ENCODE measurements at places on chromosomes 5 and 9.
A peak's percentile ranks its signal among the peaks of the same experiment; 100 is the strongest.

- DNase-seq, result no peak
These were observed 41.6 kb upstream of the ZBTB43 start for GRCh38 chr9:126763130-126763764.

DNA sequence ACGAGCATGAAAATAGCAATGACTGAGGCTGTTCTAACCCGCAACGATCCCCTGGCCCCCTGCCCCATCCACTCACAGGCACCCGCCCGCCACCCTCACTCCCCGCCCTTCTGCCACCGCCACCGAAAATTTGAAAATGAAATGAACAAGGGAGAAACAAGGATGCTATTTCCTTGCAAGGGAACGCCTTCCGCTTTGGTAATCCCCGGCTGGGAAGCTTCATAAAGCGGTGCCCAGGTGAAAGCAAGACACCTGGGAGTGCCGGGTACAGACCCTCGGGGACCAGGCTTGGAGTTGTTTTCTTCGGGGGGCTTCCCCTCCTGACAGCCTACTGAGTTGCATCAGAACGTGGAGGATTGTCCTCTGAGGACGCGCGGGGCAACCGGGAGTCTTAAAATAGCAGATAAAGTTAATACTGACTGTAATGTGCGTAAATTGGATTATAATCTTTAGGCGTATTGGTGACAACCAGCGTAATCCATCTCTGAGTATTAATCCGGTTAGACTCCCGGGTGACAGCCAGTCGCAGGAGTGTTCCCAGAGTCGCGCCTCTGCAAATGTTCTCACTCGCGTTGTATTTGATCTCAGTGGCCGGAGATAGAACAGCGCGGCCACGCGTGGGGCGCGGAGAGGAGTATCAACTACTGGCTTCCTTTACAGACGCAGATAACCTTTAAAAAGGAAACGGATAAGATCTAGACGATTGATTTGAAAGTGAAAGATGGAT, 885 bp upstream of the MLLT3 start:
- peak; percentile 43 for DNase-seq

GRCh38 chr9:23779220-23779619, 46.8 kb downstream of the ELAVL2 start:
- DNase-seq, result no peak

- DNase-seq, result no peak
These were observed 29.8 kb upstream of the ZFR start for GRCh38 chr5:32474209-32474854.

DNA sequence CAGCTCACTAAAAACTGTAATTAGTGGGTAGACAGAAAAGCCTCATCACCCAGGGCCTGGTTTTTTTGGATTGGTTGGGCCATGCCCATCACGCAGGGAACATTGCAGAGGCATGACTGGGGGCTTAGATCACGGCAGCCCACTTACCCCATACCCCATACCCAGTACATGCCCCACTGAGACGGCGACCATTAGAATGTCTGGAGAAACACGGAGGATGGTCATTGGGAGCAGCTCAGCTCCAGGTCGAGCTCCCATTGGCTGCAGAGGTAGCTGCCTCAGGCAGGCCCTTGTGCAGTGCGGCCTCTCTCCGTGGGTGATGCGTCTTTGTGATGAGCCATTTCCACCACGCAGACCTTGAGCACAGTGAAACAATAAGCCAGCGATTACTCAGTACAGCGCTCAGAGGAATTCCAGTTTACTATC, 204.0 kb downstream of the GADD45G start:
- no peak for DNase-seq

DNA sequence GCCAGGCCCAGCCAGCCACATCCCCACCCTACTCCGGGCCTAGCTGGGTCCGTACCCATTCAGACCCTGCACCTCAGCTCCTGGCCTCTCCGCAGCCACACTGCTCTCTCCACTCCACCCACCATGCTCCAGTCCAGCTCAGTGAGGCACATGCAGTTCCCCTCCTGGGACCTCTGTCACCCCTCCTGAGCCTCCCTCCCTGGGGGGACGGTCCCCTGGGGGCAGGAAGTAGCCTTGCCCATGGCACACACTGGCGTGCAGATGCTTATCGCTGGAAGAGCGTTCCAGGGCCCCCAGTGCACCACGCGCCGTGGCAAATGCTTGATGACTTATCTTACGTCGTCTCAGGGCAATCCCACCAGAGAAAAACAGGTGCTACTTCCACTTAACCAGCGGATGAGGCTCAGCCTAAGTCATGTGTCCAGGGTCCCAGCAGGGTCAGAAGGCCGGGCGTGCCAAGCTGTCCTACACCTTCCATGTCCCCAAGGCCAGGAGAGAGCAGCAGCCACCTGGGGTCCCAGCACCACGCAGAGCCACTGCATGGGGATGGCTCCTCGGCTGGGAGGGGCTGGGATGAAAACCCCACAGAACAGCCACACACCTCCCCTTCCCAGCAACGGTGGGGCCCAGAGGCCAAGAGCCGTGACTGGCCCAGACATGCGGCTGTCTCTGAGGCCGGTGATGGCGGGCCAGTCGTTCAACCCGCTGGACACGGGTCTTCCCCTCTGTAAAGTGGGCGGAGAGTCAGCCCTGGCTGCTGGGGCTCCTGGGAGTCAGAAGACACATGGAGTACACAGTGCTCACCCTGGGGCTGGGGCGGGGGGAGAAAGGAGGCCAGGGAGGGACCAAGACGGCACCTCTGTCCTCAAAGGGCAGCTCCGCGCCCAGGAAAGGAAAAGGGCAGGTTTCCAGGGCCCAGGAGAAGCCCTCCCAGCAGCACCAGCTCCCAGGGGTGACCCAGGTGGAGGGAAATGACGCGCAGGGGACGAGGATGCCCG, 2.6 kb upstream of the CCDC187 start:
- DNase-seq, result no peak

DNA sequence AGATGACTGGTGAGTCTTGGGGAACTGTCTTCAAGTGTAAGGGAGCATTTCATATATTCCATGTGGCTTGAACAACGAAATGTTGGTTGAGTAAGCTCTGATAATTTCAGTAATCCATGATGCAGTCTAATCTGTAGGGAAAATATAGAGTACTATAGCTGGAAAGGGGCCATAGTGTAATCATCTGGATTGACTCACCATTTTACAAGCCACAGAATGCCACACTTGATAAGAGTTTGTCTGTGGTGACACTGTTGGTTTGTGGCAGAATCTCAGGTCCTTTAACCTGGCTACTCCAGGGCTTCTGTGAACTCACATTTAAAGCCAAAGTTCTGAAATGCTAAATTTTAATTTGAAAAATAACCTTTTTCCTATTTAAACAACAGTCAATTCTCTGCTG, 16.3 kb upstream of the MAML1 start:
- no peak for DNase-seq

DNA sequence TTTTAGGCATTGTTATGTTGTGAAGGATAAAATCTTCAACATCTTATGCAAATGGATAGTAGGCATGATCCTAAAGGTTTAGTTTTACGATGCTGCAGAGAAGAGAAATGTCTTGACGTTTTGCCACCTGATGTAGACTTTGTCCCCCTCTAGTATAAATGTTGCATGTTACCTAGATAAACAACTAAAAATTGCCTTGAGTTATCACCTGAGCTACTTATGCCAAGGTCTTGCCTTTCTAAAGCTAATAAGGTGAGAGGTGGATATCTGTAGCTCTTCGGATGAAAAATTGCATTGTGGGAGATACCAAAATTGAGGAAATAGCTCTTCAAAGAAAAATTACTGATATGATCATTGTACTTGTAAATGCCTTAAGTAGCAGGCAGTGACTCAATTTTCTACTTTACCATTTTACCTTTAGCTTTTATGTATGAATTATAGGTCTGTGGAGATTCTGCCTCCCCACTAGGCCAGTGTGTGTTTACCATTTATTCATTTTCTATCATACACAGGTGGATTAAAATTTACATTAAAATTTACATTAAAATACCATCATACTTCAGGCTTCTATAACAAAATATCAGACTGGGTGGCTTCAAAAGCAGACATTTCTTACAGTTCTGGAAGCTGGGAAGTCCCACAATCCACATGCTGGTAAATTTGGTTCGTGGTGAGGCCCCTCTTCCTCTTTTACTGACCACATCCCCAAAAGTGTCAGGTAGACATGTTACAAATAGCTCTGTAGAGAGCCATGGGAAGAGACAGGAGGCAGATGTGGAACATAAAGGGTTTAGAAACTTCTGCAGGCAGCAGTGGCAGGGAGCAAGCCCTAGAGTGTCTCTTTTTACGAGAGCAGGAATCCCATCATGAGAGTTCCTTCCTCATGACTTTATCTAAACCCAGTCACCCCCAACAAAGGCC, 100.7 kb upstream of the ERBIN start:
- DNase-seq, result no peak

- DNase-seq, result no peak
These were observed 2.6 kb downstream of the RNF44 start for GRCh38 chr5:176534640-176535039.

GRCh38 chr5:142610176-142611001, 75.5 kb downstream of the FGF1 start:
- DNase-seq, result no peak

GRCh38 chr9:33131790-33132772, 35.1 kb downstream of the B4GALT1 start:
- DNase-seq, result no peak

DNA sequence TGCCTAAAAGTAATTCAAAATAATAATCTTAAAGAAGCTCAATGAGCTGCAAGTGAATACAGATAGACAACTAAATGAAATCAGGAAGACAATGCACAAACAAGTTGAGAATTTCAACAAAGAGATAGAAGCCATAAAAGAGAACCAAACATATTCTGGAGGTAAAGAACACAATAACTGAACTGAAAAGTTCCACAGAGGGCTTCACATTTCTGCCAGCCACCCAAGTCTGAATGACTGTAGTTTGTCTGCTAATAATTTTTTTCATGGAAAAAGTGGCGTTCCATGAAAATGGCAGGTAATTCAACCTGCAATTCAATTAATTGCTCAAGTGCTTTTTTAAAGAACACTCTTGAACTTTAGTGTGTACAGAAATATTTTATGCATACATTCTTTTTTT, 251.3 kb downstream of the KDM4C start:
- no peak for DNase-seq

- no peak for DNase-seq
These were observed 163.4 kb downstream of the ERCC6L2 start for GRCh38 chr9:96038914-96039313.

- no peak for DNase-seq
These were observed 5.8 kb downstream of the TYRP1 start for GRCh38 chr9:12698986-12699385.

DNA sequence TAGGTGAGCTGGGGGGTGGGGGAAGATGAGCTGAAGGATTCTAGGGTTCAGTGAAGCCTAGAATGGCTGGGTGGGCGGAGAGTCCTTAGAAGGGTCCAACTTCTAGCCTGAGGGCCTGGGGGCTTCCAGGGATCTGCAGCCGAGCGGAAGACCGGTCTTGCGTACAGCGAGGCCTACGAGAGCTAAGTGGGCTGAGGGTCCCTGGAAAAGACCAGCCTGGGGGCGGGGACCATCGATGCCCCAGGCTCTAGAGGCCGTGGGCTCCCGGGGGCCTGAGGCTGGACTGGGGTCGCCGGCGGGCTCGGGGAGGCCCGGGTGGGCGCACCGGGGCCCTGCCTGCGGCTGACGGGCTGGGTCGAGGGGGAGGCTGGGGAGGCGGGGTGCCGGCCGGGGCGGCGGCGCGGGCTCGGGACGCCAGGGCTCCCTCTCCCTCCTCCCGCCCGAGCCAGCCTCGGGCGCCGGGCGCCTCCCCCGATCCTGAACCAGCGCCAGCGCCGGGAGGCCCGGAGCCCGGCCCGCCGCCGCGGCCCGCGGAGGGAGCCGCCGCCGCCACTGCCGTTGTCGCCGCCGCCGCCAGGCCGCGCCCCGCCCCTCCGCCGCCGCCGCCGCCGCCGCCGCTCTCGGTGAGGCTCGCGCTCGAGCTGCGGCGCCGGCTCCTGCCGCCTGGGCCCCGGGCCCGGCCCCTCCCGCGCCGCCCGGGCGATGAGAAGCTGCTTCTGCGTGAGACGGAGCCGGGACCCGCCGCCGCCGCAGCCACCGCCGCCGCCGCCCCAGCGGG, at the start of gene MVB12B:
Gene MVB12B, plus strand, starts transcription at position 602 of the 778 bp plus-strand sequence. Its CDS starts 101 bp downstream, at position 703.
- DNase-seq, result peak; percentile 18

- no peak for DNase-seq
These were observed 655.2 kb upstream of the RIOK2 start for GRCh38 chr5:97838214-97838613.

DNA sequence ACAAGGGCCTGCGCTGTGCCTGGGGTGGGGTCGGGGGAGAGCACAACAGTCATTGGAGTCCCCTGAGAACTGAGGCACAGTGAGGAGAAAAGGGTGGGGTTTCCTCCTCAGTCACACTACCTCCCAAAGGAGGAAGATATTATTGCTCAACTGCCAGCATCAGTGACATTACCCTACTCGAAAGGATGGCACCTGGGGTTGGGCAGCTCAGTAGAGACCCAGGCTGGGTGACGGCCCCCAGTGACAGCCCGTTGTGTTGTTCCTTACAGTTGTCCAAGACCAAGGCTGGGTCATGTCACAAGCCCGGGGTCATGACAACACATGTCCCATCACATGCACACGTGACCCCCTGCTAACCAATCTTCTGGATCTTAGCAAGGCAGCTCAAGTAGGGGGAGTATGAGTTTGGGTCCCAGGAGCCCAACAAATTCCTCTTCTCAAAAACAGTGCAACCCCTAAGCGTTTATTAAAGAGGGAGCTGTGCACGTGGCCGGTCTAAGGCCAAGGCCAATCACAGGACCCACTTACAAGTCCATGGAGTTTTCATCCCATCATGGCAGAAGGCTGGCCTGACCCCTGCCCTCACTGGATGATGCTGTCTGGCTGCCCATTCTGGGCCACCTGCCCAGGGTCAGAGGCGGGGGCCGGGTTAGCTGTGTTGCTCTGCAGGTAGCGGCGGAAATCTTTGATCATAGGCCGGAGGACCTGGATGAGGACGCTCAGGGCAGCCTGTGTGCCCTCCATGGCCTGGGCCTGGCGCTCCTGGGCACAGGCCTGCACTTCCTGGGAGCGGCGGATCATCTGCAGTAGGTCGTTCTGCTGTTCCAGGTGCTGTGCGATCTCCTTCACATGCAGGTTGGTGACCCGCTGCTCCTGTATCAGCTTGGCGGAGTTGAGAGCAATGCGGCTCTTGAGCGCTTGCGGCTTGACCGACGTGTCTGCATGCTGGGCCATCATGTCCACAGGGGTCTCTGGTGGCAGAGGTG, 4.0 kb downstream of the NAIF1 start:
- DNase-seq, result no peak

DNA sequence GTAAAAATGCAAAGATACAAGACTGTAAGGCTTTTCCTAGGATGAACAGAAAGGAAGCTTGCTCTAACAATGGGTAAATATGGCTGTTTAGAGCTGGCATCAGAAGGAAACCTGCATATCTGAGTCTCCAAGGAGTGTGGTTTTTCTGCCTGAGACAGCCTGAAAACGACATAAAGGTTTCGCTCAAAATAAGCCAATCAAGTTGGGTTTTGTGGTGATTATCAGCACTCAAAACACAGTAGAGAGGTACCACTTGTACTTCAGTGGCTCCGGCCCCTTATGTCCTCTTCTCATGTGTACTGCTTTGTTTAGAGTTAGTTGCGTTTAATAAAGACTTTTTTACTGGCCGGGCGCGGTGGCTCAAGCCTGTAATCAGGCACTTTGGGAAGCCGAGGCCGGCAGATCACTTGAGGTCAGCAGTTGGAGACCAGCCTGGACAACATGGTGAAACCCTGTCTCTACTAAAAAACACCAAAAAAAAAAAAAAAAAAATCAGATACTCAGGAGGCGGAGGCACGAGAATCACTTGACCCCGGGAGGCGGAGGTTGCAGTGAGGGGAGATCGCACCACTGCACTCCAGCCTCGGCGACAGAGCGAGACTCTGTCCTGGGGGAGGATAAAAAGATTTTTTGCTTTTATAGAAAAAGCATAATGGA, 39.4 kb downstream of the KLF9 start:
- no peak for DNase-seq

Measured in stimulated activated CD4-positive, alpha-beta T cell treated with anti-CD3 and anti-CD28 coated beads, Interleukin-12 subunit alpha, Interleukin-12 subunit beta, amount 100 ng/mL, for 48 hours (primary cell).